ENCODE measurements at places on chromosomes 6 and 20.

DNA sequence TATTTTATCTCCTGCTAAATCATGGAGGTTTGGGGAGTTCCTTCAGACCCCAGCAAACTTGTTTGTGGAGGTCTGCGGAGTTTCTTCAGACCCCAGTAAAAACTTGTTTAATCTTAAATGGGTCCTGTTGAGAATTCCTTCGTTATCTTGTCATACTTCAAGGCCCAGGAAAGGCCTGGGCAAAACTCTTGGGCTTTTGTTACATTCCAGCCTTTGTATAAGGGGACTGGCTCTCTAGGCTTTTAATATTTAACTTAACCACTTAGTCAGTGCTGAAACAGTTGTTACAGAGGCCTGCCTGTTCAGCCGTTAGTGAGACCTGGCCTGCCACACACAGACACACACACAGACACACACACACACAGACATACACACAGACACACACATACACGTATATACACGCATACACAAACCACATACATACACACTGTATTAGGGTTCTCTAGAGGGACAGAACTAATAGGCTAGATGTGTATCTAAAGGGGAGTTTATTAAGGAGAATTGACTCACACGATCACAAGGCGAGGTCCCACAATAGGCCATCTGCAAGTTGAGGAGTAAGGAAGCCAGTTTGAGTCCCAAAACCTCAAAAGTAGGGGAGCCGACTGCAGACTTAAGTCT lies 21.3 kb upstream of the CST3 start:
- DNase-seq: no peak

DNA sequence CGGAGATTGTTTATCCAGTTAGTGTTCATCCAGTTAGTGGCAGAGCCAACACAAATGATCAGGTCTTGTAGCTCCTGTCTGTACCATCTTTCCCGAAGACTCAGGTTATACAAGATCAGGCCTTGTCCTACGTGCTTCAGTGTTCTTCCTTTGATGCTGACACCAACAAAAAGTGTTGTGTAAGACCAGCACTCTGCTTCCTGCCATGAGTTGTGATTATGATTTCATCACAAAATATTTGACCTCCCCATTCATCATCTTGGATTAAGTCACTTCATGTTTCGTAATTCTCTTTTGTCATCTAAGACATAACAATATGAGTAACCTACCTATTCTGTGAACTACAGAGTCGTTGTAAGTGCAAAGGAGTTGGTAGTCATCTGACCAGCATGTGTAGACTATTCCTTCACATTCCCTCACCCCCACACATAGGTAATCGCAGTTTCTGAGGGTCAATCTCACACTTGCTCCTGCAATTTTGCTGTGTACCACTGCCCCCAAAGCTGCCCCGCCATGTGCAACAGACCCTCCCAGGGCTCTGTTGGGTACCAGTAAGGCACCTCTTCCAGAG lies 135.6 kb upstream of the SLC22A23 start:
- DNase-seq: no peak

GRCh38 chr6:134995536-134995935 lies 45.6 kb upstream of the ALDH8A1 start:
- DNase-seq: no peak

DNA sequence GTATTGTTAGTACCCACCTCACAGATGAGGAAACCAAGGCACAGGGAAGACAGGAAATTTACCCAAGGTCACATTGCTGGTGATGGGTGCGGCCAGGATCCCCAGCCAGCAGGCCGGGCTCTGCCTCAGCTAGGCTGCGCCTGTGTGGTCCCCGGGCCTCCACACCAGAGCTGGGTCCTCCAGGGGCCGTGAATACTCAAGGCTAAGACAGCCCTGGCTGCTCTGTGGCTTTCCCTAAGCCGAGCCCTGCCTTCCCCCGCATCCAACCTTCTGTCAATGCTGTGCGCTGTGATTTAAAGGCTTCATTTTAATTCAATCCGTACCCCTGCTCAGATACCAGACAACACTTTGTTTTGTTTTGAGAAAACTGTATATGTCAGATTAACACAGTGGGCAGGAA lies 246.7 kb downstream of the TTLL2 start:
- no peak for DNase-seq

DNA sequence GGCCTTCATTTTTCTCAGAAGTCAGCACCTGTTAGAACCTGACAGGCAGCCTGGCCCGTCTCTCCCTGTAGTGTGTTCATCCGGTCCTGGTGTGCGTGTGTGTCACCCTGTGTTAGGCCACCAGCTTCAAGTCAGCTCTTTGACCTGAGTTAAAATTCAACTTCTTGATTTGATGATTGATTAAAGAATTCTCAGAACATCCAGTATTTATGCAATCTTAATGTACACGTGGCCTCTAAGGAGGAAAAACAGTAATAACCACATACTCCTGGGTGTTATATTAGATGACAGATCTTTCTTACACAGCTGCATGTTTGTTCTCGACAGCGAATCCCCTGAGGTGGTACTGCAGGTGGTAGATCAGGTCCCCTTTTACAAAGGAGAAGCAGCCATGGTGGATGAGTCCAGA lies 19.1 kb upstream of the TMEM217 start:
- DNase-seq: no peak
